CD4-positive, alpha-beta T cell treated with Interferon alpha-2 for 1 hour (primary cell): ENCODE measurements at places on chromosomes 12 and 14.

GRCh38 chr14:91219517-91220389, 24.8 kb downstream of the GPR68 start:
- no peak for DNase-seq

DNA sequence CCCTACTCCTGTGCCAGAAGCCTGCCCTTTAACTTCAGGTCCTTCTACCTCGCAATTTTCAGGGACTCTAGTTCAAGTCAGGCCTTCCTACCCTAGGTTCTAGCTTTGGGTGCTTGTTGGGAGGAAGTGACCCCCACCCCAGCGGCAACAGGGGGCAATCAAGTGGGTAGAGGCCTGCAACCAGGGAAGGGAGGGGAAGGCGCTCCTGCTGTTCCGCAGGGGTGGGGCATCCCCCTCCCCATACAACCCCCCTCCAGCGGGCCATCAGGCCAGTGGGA, 204 bp upstream of the PRPH start:
- DNase-seq, result no peak

DNA sequence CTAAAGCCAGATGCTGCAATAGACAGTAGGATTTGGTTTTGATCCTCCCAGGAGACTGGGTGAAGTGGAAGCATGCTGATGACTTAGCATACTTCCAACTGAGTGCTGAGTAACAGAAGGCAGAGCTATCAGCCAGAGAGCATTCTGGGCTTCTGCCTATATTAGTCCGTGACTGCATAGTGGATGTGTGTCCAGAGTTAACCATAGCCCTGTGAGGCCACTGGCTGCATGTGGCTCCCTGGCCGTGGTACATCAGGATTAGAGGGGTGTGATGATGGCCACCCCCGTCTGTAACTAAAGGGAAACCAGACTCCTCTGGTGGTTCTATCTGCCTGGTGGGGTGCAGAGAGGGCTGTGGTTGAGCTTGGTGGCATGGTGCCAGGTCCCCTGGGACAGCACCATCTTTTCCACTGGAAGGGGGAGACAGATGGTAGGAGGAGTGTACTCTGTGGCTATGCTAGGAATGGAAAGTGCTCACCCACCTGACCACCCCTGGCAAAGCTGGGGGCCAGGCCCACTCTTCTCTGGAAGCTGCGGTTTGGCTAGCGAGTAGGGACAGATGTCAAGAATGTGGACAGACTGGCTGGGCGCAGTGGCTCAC, 27.4 kb downstream of the ABCD4 start:
- no peak for DNase-seq

GRCh38 chr14:32332415-32333316, 3.6 kb downstream of the AKAP6 start:
- DNase-seq, result no peak

DNA sequence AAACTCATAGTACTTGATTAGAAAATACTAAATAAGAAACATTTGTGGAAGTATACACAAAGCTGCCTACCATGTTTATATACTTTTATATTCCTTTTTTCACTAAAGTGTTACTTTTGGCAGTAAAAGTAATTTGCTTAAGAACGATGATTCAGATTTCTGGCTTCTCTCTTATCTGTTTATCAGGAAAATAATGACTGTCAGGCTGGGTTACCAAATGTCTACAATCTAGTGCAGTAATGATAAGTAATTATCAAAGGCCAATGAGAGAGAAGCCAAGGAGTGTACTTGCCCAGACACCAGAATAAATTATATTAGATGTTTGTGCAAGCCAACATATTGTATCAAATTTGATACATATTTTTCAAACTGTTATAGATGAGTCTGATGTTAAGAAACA, 113.4 kb downstream of the RALGAPA1 start:
- DNase-seq, result no peak

DNA sequence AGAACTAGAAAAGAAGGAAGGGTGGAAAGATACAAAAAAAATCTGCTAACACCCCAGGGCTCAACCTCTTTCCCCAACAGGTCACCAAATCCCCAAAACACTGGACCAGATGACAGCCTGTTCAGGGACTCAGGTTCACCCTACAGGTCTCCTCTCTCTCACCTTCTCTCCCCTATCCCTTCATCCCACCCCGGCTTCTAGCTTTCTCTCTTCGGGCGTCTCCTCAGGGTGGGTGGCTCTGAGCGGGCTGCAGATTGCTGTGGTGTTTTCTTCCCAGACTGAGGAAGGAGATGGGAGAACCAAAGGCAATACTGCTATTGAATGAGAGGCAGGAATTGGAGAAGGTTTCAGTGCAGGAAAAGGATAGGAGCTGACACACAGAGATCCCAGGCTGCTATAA, 39.3 kb downstream of the ANO2 start:
- no peak for DNase-seq

GRCh38 chr14:105491366-105491973, 424 bp downstream of the TEDC1 start:
- DNase-seq, result peak; percentile 90

DNA sequence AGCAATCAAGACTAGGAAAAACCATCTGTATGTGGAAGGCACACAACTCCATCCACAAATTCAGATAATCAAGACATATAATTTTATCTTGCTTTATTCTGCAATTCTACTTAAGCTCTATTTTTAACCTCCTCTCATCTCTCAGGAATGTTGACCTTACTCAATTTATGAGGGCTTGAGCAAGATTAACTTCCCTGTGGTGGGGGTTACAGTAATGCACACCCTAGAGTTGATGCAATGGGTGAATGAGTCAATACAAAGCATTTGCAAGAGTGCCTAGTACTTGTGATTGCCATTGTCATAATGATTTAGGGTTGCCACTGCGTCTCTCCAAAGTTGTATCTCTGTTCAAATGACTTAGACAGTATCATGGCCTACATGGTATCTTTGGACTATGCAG, 1598.4 kb upstream of the TMEM132C start:
- no peak for DNase-seq

GRCh38 chr14:78254911-78255461, 84.8 kb downstream of the NRXN3 start:
- no peak for DNase-seq

DNA sequence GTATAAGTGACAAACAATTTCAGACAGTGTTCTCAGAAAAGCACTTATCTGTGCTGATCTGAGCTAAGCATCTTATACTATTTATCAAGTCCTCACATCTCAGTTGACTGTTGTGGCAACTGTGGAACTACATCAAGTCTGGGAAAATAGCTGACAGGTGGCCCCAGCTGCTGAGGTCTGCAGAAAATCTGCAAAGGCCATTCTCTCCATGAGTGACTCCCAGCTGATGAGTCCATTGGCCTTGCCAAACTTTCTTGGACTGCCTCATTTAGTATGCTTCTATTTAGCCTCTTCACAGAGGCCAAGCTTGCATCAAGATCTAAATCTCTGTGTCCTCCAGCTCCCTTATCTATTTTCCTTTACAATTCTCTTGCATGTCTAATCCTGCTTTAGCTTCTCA, 174.5 kb upstream of the RBM19 start:
- no peak for DNase-seq

DNA sequence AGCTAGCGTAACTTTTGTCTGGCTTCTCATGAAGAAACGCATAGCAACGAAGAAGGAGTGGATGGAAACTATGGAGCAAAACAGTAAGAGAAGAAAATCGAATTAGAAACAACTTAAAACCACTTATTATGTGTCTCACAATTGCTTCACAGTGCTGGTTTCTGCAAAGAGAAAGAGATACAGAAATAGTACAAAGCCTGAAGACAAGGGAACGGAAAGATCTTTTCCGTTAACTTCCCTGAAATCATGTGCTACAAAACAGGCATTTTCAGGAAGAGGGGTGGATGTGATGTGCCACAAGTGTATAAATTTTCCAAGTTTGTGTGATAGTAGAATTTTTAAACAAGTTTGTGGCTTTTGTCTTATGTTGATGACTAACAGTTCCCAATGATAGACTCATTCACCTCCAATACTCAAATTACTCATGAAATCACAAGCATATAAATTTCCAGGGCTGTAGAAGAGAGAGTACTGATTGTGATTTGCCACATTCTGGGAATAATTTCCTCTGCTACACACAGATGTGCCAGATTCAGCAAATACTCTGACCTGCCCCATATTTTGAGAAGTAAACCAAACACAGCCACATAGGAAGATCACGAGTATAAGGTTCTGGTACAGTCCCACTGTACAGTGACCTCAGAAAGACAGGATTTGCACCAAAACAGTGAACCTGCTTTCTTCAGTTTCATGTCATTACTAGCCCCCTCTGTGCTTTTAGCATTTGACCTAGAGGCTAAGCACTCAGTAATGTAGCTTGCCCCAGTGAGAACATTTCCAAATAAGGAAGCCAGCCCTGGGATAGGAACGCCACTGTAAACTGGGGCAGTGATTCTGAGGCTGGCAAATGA, 41.4 kb upstream of the PPFIA2 start:
- no peak for DNase-seq

DNA sequence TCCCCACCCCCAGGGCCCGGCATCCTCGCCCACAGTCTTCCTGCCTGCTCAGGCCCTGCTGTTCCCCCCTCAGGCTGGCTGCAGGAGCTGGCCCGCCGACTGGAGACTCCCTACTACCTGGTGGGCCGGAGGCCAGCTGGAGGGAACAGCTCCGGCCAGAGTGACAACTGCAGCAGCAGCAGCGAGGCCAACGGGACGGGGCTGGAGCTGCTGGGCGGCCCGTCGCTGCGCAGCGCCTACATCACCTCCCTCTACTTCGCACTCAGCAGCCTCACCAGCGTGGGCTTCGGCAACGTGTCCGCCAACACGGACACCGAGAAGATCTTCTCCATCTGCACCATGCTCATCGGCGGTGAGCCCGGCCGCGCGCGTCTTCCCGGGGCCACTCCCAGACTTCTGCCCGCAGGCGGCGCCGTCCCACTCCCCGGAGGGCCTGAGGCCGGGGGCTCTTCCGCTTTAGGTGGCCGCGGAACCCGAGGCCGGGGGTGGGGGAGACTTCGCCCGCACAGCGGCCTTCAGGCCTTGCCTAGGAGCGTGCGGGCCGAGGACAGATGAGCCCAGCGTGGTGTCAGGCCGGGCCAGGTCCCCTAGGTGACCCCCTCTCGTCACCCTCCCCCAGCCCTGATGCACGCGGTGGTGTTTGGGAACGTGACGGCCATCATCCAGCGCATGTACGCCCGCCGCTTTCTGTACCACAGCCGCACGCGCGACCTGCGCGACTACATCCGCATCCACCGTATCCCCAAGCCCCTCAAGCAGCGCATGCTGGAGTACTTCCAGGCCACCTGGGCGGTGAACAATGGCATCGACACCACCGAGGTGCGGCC, 10.2 kb downstream of the KCNH3 start:
- peak; percentile 30 for DNase-seq

- DNase-seq, result no peak
Observed at GRCh38 chr14:65348137-65348536, 64.4 kb upstream of the FUT8 start.

DNA sequence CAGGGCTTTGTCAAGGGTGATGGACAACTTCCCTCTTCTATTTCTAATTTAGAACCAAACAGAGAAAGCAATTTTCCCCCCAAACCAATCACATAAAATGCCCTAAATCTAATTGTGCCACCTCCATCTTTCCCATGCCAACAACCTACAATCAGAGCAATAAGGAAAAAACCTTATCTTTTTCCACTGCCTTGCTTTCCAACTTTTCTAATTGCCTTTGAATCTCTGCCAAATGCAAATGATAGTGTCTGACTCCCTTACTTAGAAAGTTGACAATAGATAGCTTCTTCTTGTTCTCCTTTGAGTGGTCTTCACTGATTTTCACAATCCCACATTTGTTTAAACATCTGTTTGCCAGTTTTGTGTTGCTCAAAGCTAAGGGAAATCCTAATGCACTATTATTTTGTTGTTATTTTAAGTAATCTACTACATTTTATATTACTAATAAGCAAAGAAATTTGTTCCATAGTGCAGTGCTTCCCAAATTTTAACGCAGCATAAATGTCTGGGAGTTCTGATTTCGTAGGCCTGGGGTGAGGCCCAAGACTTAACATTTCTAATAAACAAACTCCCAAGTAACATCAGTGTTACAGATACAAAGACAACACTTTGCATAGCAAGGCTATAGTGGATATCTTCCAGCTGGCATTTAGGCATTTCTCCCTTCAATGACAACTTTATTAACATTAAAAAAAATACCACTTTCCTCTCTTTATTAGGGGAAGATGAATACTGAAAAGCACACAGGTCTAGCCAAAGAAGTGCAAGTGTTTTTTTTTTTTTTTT, 696.3 kb upstream of the USP15 start:
- no peak for DNase-seq

GRCh38 chr12:28780096-28780495, 369.0 kb upstream of the FAR2 start:
- no peak for DNase-seq

DNA sequence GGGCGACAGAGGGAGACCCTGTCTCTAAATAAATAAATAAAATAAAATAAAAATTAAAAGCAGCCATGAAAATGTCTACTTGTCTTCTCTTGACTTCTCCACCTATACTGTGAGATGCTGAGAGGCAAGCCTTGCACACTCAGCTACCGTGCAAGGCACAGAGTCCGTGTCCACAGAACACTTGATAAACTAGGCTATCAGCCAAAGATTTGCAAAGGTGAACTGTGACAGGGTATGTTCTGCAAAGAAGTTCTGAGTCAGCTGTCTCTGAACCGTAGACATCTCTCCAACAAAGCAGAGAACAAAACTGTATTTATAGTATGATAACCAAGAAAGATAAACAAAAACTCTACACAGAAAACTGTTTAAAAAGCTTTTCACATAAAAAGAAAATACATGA, 35.5 kb downstream of the STXBP6 start:
- no peak for DNase-seq

GRCh38 chr12:47621960-47622359, 83.9 kb downstream of the RPAP3 start:
- no peak for DNase-seq

GRCh38 chr12:47944685-47945340, 18.6 kb upstream of the TMEM106C start:
- no peak for DNase-seq

DNA sequence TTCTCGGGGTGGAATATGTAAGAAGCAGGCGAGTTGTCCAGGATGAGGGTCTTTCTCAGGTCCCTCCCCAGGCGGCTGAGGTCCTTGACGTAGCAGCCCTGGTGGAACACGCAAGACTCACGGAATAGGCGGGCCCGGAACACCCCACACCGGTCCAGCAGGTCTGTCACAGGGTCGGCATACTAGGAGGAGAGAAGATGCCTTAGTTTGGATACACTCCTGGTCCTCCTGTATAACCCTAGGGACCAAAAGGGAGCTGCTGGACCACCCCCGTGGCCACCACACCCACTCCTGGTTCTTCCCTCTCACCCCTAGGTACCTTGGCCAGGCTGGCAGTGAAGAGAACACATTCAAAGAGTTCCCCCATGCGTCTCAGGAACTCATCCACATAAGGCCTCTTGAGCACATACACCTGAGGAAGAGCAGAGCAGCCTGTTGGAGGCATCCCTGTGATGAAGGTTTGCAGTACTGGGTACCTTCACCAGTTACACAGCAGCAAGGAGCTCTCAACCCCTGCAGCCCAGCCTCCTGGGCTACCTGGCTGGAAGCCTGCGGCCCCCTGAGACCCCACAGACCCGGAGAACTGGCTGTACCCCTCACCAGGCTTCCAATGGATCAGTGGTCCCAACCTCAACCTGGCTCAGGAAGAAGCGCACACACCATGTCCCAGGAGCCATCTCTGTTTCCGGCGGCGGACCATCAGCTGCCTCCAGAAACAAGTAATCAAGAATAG, 5.5 kb upstream of the AVIL start:
- no peak for DNase-seq

GRCh38 chr12:41008472-41008871, 179.6 kb upstream of the PDZRN4 start:
- DNase-seq, result no peak
